ENCODE measurements at places on chromosomes 11 and 22.

DNA sequence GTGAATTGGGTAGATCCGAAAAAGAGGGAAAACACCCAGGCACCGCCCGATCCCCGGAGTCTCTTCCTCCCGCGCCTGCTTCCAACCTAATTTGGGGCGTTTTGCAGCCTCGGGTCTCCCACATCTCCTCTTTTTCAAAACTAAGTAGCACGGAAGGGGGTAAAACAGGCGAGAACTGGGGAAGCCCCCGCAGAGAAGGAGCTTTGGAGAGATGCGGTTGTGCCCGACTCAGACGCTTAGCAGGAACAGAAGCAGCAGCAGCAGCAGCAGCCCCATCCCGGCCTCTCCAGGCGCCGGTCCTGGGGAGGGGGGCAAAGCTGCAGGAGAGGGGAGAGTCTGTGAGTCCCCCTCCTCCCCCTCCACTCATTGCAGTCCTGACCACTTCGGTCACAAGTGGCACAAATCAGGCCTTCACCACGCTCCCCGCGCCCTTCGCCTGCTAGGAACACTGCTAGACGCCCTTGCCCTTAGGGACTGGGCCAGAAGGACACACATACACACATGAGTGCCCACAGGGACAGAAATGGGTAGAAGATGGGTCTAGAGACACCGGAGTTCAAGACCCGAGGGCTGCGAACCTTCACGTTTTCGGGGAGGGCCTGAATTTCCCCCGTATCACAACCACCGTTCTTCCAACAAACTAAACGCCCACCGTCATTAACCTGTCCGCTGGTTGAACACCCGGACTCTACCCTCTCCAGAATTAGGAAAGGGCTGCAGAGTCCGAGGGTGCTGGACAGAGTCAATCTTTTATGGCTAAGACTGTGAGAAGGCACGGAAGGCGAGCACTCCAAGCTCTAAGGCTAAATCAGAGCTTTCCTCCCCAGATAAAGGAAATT is 98.3 kb upstream of the HSD17B12 start:
- no peak for DNase-seq

GRCh38 chr11:119318240-119319135 is 1.6 kb upstream of the MCAM start:
- DNase-seq: no peak

- DNase-seq: no peak
Observed at GRCh38 chr11:25755918-25756584, 575.9 kb upstream of the ANO3 start.

DNA sequence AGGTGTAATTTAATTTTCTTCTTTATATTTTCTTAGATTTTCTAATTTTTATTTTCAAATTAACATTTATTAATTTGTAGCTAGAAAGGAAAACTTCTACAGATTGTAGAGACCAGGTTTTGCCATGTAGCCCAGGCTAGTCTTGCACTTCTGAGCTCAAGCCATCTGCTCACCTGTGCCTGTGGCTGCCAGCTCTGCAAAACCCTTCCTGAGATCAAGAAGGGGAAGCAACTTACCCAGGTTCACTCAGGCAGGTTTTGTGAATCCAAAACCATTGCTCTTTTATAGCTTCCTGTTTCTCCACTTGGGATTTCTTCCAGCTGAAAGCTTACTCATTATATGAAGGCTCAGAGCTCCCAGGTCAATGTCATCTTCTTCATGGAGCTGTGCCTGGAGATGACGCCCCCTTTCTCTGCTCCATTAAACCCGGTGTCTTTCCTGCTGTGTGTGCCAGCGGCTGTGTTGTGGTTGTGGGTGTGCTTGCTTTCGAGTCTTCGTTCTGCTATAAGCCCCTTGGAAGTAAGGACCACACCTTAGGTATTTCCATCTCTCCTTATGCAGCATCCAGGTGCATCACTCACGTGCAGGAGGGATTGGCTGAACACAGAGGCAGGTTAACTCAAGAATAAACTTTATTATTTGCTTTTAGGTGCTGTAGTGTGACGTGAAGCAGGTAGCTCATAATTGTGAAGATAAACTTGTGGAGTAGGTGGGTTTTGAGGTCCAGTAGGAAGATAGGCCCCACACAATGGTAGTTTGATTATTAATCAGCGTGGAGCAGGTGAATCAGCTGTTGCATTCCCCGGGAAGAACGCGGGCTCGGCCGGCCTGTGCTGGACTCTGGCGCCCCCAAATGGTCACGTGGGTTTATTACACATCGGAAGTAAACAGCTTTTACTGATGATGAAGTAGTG is 42.2 kb upstream of the INCENP start:
- DNase-seq: peak; percentile 46

GRCh38 chr11:9972989-9973388 is 309.1 kb downstream of the SWAP70 start:
- DNase-seq: no peak

DNA sequence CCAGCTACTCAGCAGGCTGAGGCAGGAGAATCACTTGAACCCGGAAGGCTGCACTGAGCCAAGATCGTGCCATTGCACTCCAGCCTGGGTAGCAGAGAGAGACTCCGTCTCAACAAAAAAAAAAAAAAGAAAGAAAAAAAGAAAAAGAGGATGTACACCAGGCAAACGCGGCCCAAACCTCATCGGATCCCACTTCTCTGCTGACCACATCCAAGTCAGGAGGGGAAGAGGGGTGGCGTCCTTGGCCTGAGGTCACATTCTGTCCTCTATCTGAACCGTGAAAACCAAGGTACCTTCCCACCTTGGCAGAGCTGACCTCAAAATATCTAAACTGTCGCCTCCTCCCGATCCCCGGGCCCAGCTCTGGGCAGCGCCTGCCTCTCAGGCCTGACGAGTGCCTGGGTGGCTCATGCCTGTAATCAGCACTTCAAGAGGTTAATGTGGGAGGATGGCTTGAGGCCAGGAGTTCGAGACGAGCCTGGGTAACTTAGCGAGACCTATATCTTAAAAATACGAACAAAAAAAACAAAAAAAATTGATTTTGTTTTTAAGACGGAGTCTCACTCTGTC is 25.1 kb downstream of the RGL4 start:
- no peak for DNase-seq

GRCh38 chr11:73218106-73218829 is at the start of gene P2RY2:
Gene P2RY2, plus strand, starts transcription at chr11:73218281. Its CDS starts 15,879 bp downstream, at chr11:73234160.
- no peak for DNase-seq
